Stimulated activated CD4-positive, alpha-beta T cell treated with anti-CD3 and anti-CD28 coated beads, TNF-alpha, amount 100 ng/mL, for 1 hour (primary cell): ENCODE measurements at places on chromosomes 7 and 10.

DNA sequence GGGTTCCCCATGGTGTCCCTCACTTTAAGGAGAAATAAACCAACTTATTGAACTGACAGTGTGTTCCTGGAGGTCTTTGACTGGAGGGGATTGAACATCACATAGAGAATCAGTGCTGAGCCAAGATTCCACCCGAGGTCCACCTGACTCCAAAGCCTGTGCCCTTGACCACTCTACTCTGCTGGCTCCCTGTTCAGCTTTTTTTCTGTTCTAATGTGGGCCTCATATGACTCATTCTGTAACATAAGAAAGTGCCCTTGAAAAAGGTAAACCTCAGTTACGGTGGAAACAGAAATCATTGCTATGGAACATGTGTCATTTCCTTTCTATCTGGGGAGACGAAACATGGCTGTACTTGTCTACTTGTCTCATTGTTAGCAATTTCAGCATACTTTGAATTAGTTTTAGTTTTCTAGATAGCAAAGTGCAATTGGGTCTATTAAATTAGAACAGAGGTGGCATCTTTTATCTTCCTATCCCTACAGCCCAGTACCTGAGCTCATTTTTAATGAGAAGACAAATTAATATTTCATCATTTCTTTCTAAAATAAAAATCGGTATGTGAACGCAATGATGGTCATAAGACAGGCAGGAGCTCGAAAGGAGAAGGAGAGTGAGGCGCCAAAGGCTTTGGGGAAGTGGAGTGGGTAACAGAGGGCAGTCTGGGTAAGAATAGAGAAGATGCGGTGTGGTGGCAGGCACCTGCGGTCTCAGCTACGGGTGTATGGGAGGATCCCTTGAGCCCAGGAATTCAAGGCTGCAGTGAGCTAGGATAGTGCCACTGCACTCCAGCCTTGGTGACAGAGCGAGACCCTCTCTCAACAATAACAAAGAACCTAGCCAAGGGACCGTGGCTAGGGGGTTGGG is 1.5 kb downstream of the GSDME start:
- DNase-seq = no peak

- DNase-seq = no peak
These were observed 598 bp upstream of the ZEB1 start for GRCh38 chr10:31318382-31318853.

DNA sequence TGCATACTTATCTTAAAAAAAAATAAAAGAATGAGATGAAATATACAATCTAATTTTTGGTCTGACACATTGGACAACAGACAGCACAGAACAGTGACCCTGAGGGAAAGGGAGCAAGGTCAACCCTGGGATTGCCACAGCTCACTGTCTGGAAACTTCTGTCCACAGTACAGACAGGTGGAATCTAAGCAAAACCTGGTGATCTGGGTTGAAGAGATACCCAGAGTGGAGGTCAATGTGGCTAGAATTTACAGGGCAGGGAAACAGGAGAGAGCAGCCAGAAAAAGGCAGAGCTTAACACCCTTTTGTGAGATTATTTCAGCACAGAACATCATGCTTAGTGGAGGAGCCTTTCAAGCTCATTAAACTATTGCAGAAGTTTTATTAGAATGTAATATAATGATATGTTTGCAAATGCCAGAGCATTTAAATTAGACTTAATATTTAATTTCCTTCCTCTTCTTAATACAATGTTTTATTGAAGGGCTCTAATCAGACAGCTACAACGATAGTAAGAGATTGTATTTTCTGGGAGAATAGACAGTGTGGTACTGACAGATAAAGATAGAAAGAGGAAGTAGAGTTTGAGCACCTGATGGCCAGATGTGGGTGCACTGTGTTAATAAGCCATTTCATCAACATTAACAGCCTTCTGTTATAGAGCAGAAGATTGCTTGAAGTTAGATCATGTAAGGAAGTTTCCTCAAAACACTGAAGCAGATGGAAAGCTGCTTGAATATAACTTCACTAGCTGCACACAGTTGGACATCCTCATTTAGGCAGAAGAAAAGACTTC is 309.4 kb downstream of the HGF start:
- DNase-seq = no peak

DNA sequence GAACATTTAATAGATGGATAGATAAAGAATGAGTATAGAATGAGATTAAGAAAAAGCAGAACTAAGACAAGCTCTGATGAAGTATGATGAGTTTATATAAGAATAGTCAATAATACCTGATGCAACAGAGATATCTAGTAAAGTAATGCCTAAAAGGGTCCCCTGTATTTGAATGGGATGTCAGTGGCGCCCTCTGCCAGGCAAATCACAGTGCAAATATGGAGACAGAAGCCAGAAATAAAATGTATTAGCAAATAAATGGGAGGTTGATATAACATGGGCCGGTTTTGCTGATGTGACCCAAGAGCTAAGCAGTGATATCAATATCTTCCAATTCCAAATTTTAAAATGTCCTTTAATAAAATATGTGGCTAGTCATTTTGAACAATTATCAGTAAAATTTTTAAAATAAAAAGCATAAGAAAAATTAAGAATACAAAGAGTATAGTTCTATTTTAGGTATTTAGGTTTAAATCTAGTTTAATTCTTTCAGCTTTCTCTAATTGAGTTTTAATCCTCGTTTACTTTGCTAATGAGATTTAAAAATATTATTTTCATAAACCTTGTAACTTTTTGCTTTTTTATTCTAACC is 62.6 kb downstream of the ADK start:
- no peak for DNase-seq

- DNase-seq = no peak
These were observed 360.4 kb upstream of the CELF2 start for GRCh38 chr10:10657139-10657760.

DNA sequence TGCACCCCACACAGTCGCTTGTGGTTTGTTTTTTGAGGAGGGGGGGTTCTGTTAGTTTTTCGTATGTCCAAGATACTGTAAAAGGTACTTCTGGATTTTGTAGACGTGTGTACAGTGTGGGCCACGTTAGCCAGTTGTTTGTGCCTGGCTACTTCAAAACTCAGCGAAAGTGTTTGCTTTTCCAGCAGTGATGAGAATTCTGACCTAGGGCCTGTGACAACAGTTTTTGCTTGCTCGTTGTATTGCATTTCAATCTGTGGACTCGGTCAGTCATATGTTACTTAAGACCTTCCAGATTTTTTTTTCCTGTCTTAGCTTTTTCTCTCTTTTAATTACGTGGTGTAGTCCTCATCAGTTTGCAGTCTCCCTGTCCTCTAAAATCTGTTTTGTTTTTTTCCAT is 338.9 kb upstream of the GALNT17 start:
- no peak for DNase-seq

- no peak for DNase-seq
These were observed 3.2 kb upstream of the OGDH start for GRCh38 chr7:44603193-44603592.

DNA sequence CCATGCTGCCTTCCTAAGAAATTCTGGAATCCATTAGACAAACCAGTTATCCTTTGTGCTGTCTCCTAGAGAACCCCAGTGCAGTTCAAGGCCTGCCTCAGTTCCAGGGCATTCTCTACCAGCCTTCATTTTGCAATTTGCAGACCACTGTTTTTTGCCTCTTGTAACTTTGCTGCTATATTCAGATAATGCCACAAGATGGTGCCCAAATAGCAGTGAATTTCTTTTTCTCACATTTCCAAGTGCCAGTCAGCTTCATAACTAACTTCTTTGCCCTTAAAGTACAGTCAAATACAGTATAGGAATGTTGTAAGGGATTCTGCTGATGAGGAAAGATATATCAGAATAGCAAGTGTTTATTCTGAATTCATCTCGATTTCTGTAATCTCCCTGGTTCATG is 25.2 kb downstream of the LOXL4 start:
- no peak for DNase-seq

GRCh38 chr7:105963038-105963667 is at the start of gene CDHR3:
Gene CDHR3, plus strand, starts transcription at chr7:105963264. Its CDS starts 55 bp downstream, at chr7:105963319.
- no peak for DNase-seq

GRCh38 chr10:69004821-69005220 is 16.2 kb downstream of the KIFBP start:
- no peak for DNase-seq

- no peak for DNase-seq
These were observed 54.7 kb downstream of the MINPP1 start for GRCh38 chr10:87559392-87559791.

DNA sequence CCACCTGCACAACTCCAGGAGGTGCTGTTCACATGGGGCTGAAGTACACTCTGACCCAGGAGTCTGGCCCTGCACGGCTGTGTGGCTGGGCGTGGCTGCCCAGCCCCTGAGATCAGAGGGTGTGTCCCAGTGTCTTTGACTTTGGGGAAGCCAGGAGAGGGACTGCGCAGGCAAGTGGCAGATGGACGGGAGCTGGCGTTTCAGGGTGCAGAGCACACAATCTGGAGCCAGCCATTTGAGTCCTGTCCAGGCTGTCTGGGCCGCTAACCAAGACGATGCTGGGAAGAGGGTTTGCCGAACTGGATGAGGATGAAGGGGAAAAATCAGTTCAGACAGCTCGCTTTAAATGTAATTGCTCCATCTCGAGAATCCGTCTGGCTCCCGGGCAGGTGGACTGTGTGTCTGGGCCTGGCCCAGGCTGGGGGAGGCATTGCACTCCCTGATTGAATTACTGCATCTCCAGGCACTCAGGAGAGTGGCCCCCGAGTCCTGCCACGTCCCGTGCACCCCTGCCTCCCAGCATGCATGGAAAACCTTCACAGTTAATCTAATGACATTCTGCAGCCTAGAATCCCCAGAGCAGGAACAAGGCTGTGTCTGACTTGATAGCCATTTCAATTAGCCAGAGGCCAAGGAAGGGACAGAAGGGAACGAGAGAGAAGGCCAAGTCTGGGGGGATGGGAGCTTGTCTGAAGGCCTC is 120.8 kb upstream of the NANOS1 start:
- no peak for DNase-seq

GRCh38 chr10:118851062-118852035 is 96.6 kb upstream of the CACUL1 start:
- no peak for DNase-seq

DNA sequence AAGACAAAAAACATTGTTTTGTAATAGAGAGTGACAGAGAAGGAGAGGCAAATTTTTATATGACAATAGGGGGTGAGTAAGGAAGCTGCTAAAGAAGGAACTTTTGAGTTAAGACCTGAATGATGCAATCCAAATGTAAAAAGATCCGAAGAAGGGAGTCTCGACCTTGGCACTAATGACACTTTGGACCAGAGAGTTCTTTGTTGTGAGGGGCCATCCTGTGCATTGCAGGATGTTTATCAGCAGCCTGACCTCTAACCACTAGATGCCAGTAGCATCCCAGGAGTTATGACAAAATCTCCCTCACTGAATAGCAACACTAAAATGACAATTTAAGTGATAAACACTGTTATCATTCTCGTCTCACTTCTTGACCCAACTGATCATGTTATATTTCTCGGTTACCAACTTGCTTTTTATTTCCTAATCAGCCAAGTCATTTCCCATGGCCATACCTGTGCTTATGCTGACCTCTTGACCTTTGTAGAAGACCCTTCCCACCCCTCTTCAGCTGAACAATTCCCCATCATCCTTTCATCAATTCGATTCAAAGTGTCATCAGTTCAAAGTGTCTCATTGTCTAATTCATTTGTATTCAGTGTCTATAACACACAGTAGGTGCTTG is 30.0 kb downstream of the DGKI start:
- DNase-seq = no peak

- no peak for DNase-seq
These were observed 242.7 kb downstream of the FOXP2 start for GRCh38 chr7:114657279-114657678.

DNA sequence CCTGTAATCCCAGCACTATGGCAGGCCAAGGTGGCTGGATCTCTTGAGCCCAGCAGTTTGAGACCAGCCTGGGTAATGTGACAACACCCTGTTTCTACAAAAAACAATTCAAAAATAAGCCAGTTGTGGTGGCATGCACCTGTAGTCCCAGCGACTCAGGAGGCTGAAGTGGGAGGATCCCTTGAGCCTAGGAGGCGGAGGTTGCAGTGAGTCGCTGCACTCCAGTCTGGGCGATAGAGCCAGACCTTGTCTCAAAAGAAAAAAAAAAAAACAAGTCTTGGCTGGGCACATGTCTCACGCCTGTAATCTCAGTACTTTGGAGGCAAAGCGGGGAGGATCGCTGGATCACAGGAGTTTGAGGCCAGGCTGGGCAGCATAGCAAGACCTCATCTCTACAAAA is 74.6 kb upstream of the PDSS1 start:
- no peak for DNase-seq

DNA sequence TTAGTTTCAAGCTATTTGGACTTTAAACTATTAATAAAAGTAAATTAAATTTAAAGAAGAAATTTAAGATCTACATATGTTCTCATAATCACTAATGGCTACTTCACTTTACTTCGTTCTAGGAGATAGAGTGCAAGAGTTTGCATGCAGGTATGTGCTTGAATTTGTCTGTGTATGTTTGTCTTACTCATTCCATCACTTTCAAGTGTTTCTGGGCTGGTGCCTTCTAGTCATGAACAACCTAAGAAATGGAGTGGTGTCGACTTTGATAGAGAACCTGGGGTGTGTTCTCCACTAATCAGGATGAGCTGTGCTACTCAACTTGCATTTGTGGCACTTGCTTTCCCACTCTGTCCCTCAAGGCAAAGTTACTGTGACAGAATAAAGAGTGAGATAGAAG is 169.9 kb downstream of the KCND2 start:
- no peak for DNase-seq

- DNase-seq = no peak
These were observed 2.4 kb downstream of the HHEX start for GRCh38 chr10:92692080-92692671.

DNA sequence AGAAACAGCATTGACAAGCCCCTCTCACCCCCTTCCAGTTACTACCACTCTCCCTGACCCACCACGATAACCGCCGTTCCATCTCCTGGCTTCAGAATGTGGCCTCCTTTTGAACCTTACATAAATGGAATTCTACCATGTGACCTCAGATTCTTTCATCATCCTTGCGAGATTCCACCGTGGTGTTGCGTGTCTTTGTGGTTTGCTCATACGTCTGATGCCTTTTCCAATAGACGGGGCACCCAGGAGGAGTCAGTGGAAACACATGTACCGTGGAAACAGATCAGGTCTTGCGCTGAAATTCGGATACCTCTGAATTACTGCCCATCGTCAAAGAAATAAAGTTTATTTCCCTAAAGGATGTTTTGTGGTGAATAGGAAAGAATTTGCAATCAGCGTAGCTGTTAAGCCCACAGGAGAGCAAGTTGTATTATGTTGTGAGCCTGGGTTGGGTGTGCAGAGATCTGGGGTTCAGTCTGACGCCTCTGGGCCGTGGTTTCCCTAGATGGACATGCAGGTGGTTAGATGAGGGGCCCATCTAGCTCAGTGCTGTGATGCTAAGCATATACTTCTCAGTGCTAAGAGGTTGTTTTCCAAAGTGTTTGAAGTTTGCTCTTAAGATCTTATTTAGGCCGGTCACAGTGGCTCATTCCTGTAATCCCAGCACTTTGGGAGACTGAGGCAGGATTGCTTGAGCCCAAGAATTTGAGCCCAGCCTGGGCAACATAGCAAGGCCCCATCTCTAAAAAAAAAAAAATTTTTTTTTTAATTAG is 29.1 kb downstream of the GTF2IRD1 start:
- no peak for DNase-seq

DNA sequence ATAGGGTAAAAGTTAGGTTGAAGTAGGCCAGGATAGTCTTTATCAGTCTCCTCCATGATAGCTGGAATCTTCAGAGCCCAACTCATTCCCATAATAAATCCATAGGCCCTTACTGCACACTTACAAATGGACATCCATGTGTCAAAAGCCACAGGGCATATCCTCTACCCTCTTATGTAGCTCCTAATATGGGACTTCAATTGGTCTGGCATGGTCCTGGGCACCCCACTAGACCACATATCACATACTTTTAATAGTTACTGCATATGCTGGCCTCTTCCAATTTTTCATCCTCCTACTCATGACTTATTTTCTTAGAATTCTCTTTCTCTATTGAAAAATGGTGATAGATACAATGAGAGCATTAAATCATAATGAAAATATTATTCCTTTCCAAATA is 169.3 kb downstream of the MAGI2 start:
- no peak for DNase-seq
